ENCODE measurements at places on chromosomes 16 and 17. TPM values are rescaled to one million over a fixed set of nuclear protein-coding genes. Genes with fewer than 3 reads are reported as not detected.

The RAB37 gene
- 0.49 TPM for total RNA-seq

The SEZ6 gene
- total RNA-seq, result 57.3 TPM

The TMEM98 gene
- total RNA-seq, result 32.7 TPM

The FOXL1 gene
- total RNA-seq, result 0.49 TPM

The TBC1D3H gene
- not detected for total RNA-seq

Data from temporal lobe (tissue), 4 donors.